Calu3 (cell line): ENCODE measurements at places on chromosomes 5 and 9.
A peak's percentile ranks its signal among the peaks of the same experiment; 100 is the strongest.

GRCh38 chr9:134208310-134208841 lies 44.0 kb upstream of the RNU6ATAC start:
- peaks cover 9% of the 10 kb centered on the region for H3K4me1 ChIP-seq
- H3K36me3 ChIP-seq = no peaks in the 10 kb centered on the region
- peaks cover 22% of the 10 kb centered on the region for H3K27me3 ChIP-seq
- H3K27ac ChIP-seq = no peak overlapping the region

- H3K4me1 ChIP-seq = peaks cover 34% of the 10 kb centered on the region
- DNase-seq = peak; percentile 5
- no peak overlapping the region for H3K4me3 ChIP-seq
- no peaks in the 10 kb centered on the region for H3K36me3 ChIP-seq
- H3K27ac ChIP-seq = peak overlapping the region; percentile 23
Measured at GRCh38 chr9:114691046-114691955, 9.3 kb upstream of the TEX48 start.

DNA sequence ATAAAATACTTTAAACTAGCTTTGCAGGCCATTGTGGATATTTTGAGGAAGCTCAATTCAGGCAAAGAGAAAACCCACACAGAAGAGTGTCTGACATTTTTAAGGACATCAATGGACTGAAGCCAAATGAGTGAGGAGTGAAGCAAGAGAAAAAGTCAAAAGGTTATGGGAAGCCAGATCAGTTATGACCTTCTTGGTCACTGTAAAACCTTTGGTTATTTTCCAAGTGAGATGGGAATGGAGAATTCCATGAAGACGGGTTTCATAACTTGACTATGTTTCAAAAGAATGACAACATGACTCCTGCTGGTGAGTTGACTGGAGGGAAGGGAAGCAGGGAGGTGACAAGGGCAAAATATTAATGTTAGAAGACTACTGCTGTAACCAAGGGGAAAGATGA lies 585.2 kb downstream of the EFNA5 start:
- H3K27me3 ChIP-seq = no peaks in the 10 kb centered on the region
- H3K4me3 ChIP-seq = no peak overlapping the region
- no peaks in the 10 kb centered on the region for H3K36me3 ChIP-seq
- no peak for DNase-seq
- H3K4me1 ChIP-seq = no peaks in the 10 kb centered on the region

DNA sequence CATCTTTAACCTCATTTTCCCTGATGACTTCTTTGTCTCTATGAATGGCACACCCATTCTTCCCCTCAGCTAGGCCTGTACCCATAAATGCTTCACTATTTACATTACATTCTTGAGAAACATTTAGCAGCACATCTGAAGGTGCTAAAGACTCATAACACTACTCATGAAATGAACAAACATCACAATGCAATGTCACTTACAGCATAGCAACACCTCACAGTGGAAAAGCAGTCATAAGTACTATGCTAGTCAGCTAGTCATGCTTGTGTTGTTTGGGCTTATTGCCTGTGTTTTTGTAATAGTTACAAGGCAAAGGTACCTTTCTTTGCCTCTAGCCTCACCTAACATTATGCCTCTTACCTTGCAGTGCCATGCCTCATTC lies 228.9 kb downstream of the KIAA0825 start:
- no peak overlapping the region for H3K27ac ChIP-seq
- no peak overlapping the region for H3K4me3 ChIP-seq
- no peaks in the 10 kb centered on the region for H3K4me1 ChIP-seq
- DNase-seq = no peak
- H3K27me3 ChIP-seq = no peaks in the 10 kb centered on the region

DNA sequence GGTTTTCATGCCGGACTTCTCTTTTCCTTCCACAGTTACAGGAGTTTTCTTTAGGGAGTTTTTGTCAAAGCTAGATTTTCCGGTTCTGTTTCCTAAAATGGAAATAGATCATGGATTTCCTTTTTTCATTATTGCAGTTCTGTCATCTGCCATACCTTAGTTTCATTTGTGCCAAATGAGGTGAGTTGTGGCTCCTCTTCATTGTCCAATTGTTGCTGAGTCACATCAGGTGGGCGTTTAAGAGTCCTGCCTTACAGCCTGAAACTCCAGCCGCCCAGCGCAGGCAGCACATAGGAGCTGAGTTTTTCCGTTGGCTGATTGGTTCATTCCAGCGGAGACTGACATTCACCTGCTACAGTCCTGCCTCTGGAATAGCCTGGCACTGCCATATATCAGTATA lies 14.1 kb downstream of the SLC25A25 start:
- H3K36me3 ChIP-seq = peaks cover 32% of the 10 kb centered on the region
- peaks cover 29% of the 10 kb centered on the region for H3K4me1 ChIP-seq
- H3K27me3 ChIP-seq = no peaks in the 10 kb centered on the region
- DNase-seq = no peak

DNA sequence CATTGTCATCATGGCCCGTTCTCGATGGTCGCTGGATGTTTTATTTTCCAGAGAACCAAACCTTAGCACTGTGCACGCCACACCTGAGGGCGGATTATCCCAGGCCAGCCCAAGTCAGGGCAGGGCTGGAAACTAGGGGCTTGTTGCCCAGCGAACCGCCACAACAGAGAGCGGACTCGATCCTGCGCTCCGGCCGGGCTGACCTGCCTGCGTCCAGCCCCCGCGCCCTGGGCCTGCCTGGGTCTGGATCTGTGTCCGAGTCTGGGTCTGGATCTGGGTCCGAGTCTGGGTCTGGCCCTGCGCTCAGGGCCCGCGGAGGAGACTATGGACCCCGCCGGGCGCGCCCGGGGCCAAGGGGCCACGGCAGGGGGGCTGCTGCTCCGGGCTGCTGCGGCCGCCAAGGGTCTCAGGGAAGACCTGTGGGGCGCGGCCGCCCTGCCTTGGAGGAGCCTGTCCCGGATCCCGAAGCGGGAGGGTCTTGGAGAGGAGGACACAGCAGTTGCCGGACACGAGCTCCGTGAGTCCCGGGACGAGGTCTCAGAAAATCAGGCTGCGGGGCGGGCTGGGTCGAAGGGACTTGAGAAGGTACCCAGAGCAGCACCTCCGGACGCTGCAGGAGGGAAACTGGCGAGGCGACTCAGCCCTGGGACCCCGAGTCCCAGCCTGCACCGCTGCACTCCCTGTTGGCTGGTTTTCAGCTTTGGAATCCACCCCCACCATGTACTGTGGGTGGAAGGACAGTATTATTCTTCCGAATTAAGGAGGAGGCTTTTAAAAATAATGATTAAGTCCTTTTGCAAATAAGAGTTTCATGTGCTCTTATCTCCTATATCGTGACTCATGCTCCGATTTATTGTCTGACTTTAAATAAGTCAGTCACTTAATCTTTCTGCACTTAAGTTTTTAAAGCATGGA lies at the start of gene ANKDD1B:
Gene ANKDD1B, plus strand, starts transcription at position 143 of the 915 bp plus-strand sequence. Its CDS starts 182 bp downstream, at position 325.
- peak within 1 kb of the TSS; percentile 65 for H3K27ac ChIP-seq
- peak within 1 kb of the TSS; percentile 72 for H3K4me3 ChIP-seq
- peak; percentile 57 for DNase-seq
- no peaks in the 10 kb centered on the region for H3K27me3 ChIP-seq
- peaks cover 14% of the 10 kb centered on the region for H3K36me3 ChIP-seq

GRCh38 chr9:128160603-128160987 lies 530 bp downstream of the BBLN start:
- H3K4me1 ChIP-seq = no peaks in the 10 kb centered on the region
- H3K27ac ChIP-seq = no peak overlapping the region
- DNase-seq = no peak
- no peaks in the 10 kb centered on the region for H3K27me3 ChIP-seq
- peaks cover 72% of the 10 kb centered on the region for H3K36me3 ChIP-seq
- peak overlapping the region; percentile 63 for H3K4me3 ChIP-seq

- peaks cover 34% of the 10 kb centered on the region for H3K27me3 ChIP-seq
- peaks cover 8% of the 10 kb centered on the region for H3K4me1 ChIP-seq
- DNase-seq = no peak
- H3K27ac ChIP-seq = no peak overlapping the region
Measured at GRCh38 chr5:96565582-96566265, 96.5 kb upstream of the CAST start.

DNA sequence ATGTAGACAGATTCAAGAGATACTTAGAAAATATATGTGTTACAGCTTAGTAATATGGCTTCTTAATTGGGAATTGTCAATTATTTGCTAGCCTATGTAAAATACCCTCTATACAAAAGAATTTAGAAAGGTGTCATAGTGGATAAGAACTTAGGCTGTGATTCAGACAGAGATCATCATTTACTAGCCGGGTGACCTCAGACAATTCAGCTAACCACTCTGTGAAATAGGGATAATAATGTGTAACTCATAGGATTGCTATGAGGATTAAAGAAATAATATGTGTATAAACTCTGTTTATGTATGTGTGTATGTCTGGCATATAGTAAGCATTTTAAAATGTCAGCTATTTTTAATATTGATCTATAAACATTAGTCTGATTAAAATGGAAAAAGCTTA lies 5.9 kb upstream of the LARS1 start:
- no peak for DNase-seq
- peaks cover 7% of the 10 kb centered on the region for H3K27me3 ChIP-seq
- peaks cover 3% of the 10 kb centered on the region for H3K36me3 ChIP-seq
- no peak overlapping the region for H3K27ac ChIP-seq

GRCh38 chr5:121218086-121218485 lies 633.6 kb upstream of the FTMT start:
- no peaks in the 10 kb centered on the region for H3K4me1 ChIP-seq
- no peak overlapping the region for H3K27ac ChIP-seq
- H3K36me3 ChIP-seq = no peaks in the 10 kb centered on the region
- H3K4me3 ChIP-seq = no peak overlapping the region
- H3K27me3 ChIP-seq = no peaks in the 10 kb centered on the region

GRCh38 chr5:112161392-112161748 lies 257.7 kb downstream of the EPB41L4A start:
- DNase-seq = no peak

- no peak overlapping the region for H3K27ac ChIP-seq
- no peak overlapping the region for H3K4me3 ChIP-seq
- H3K27me3 ChIP-seq = no peaks in the 10 kb centered on the region
- peaks cover 12% of the 10 kb centered on the region for H3K4me1 ChIP-seq
Measured at GRCh38 chr5:81537905-81538547, 144.1 kb upstream of the ACOT12 start.

DNA sequence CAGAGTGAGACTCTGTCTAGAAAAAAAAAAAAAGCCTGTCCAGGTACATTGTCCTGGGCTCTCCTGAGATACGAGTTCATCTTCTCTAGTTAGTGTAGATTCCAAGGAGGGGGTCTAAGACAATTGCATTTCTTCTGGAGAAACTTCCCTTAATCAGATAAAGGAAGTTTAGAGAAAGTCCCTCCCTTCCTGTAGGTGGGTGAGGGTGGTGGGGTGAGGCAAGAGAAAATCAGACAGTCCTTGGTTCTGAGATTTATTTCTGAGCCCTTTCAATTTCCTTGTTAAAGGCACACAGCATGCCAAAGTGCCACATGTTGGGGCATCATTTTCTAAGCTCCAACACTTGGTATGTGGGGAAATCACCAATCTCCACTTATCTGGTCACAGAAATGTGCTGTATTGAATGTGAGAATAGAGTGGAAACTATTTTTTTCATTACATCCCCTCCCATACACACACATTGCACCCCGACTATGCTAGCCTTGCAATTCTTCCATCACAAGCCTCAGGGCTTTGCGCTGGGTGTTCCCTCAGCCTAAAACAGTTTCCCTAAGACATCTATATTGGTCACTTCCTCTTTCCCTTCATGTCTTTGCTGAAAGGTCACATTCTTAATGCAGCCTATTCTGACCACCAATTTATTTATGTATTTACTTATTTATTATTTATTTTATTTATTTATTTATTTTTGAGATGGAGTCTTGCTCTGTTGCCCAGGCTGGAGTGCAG lies 5.1 kb upstream of the TUT7 start:
- no peaks in the 10 kb centered on the region for H3K27me3 ChIP-seq
- DNase-seq = no peak
- H3K27ac ChIP-seq = no peak overlapping the region
- no peak overlapping the region for H3K4me3 ChIP-seq

- H3K4me1 ChIP-seq = no peaks in the 10 kb centered on the region
- peak within 1 kb of the TSS; percentile 94 for H3K4me3 ChIP-seq
- H3K36me3 ChIP-seq = peaks cover 26% of the 10 kb centered on the region
- DNase-seq = peak; percentile 99
- peaks cover 10% of the 10 kb centered on the region for H3K27me3 ChIP-seq
Measured at GRCh38 chr5:115169487-115170133, at the start of gene TRIM36. TRIM36 (minus strand) TSS chr5:115169908; CDS start chr5:115169634, 274 bp downstream.

DNA sequence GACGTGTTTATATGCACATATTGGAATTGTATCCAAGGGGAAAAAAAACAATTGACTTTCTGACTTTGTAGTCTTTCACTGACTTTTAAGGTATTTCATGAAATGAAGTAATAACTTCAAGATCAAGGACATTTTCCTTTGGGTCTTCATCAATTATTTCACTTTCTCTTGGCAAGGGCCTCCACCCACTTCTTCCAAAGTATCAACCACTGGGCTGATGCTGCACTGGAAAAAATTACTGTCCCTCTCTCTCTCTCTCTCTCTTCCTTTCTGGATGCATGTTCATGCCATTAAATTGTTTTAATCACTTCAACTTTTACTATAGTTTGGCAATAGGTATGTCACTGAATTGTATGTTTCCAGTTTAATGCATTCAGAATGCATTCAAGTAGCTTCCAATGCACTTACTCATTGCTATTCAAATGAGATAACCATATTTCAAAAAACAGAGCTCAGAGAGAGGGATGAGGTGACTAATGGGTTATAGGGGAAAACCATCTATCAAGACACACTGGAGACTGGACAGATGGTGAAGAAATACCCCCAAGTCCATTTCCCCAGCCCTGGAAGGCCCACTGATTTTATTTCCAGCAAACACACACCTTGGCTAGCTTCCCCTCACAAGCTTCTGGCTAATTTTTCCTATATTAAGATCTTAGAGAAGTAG lies 585.3 kb downstream of the EBF1 start:
- no peak for DNase-seq
- no peaks in the 10 kb centered on the region for H3K36me3 ChIP-seq
- H3K27me3 ChIP-seq = no peaks in the 10 kb centered on the region
- H3K4me3 ChIP-seq = no peak overlapping the region

GRCh38 chr5:66737096-66737495 lies 140.9 kb downstream of the MAST4 start:
- H3K27ac ChIP-seq = no peak overlapping the region
- no peak for DNase-seq
- no peaks in the 10 kb centered on the region for H3K36me3 ChIP-seq

DNA sequence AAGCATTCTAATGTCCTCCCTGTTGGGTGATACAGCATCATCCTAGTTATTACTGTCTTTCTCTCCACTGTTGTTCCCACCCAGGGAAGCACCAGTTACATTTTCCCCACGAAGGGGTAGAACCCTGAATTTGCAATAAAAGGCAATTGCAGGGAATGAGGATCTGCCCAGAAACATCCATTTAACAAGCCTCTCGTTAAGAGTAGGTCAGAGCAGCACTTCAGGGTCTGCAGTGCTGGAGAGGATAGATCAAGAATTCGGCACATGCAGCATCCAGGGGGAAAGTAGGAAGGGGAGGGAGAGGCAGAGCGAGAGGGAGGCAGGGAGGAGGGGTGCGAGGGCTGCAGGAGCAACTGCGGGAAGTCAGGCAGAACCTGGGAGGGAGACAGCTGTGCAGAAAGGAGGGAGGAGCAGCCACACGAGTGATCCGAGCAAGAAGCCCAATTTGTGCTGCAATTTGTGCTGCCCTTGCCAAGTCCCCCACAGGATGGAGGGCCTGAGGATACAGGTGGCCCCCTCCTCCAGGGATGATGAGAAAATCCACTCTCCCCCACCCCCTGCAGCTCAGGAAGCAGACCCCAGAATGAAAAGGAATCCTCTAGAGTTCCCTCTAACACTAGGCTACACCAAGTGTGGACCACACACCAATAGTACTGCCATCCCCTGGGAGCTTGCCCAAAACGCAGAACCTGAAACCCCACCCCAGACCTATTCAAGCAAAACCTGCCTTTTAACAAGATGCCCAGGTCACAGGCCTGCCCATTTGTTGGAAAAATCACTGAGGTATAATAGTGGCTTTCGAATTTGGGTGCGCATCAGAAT lies 62.2 kb downstream of the EPB41L4B start:
- H3K4me1 ChIP-seq = no peaks in the 10 kb centered on the region
- no peak overlapping the region for H3K4me3 ChIP-seq
- H3K27me3 ChIP-seq = no peaks in the 10 kb centered on the region

GRCh38 chr9:73065439-73065838 lies 86.2 kb upstream of the ANXA1 start:
- no peak overlapping the region for H3K27ac ChIP-seq
- H3K4me3 ChIP-seq = no peak overlapping the region
- no peaks in the 10 kb centered on the region for H3K27me3 ChIP-seq
